Progenitor cell of endocrine pancreas (in vitro differentiated cells): ENCODE measurements at places on chromosomes 2 and 18.
A peak's percentile ranks its signal among the peaks of the same experiment; 100 is the strongest.

DNA sequence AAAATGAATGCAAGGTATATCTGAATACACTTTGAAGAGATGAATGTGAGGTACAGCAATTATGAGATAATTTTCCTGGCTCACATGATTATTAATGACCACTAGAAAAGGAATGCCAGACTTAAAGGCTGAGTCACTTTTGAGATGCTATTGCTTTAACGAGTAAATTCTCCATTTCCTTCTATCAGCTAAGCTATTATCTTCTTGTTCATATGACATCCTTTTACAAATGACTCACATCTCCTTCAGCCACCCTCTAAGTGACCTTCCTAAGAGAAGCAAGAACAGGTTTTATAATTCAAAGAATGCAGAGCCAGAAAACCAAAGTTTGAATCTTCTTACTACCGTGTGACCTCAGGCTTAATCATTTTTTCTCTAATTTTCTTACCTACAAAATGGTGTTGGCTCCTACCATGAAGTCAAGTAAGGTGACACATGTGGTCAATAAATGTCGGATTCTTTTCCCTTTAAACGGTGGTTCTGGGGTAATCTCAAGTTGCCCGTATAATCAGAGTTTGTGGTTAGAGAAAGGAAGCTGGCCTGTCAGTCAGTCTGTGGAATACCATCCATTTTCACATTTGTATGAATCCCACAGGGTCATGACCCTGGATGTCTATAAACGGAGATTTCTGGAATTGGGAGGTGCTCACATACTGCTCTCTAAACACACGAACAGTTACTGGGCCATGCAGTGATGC lies 184.0 kb upstream of the PID1 start:
- no peaks in the 10 kb centered on the region for H3K36me3 ChIP-seq
- H3K27ac ChIP-seq: no peak overlapping the region
- DNase-seq: no peak
- no peaks in the 10 kb centered on the region for H3K4me1 ChIP-seq
- H3K27me3 ChIP-seq: no peaks in the 10 kb centered on the region
- no peak overlapping the region for H3K4me3 ChIP-seq

- H3K27me3 ChIP-seq: peaks cover 6% of the 10 kb centered on the region
- H3K4me3 ChIP-seq: no peak overlapping the region
- peak overlapping the region; percentile 65 for H3K27ac ChIP-seq
- H3K4me1 ChIP-seq: peaks cover 4% of the 10 kb centered on the region
- no peaks in the 10 kb centered on the region for H3K36me3 ChIP-seq
These were observed 7.8 kb downstream of the COLEC11 start for GRCh38 chr2:3602553-3603339.

DNA sequence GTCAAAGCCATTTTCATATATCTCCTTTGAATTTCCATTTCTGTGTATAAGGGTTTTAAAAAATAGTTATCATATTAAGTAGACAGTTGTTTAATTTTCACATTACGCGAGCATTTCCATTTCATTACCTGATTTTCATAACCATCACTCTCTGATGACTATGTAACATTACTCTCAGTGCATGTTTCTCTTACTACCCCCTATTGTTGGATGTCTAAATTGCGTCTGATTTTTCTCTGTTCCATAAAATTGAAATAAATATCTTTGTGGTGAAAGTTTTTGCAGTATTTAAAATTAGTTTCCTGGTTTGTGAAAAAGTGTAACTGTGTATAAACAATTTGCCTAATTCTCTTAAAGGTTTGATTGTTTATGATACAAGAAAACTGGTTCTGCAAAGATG lies 123.8 kb downstream of the MYO1B start:
- H3K4me3 ChIP-seq: no peak overlapping the region
- peaks cover 32% of the 10 kb centered on the region for H3K36me3 ChIP-seq
- no peaks in the 10 kb centered on the region for H3K27me3 ChIP-seq
- DNase-seq: no peak

GRCh38 chr2:237540223-237540775 lies 26.1 kb upstream of the PRLH start:
- H3K36me3 ChIP-seq: no peaks in the 10 kb centered on the region
- DNase-seq: no peak
- H3K4me3 ChIP-seq: no peak overlapping the region
- peaks cover 9% of the 10 kb centered on the region for H3K4me1 ChIP-seq

GRCh38 chr2:176111846-176112374 lies 4.7 kb upstream of the HOXD10 start:
- H3K4me1 ChIP-seq: peaks cover 3% of the 10 kb centered on the region
- peaks cover 92% of the 10 kb centered on the region for H3K27me3 ChIP-seq
- H3K36me3 ChIP-seq: no peaks in the 10 kb centered on the region
- no peak for DNase-seq
- no peak overlapping the region for H3K27ac ChIP-seq
- no peak overlapping the region for H3K4me3 ChIP-seq

- no peaks in the 10 kb centered on the region for H3K36me3 ChIP-seq
- H3K4me1 ChIP-seq: no peaks in the 10 kb centered on the region
- peaks cover 11% of the 10 kb centered on the region for H3K27me3 ChIP-seq
- no peak for DNase-seq
- H3K4me3 ChIP-seq: no peak overlapping the region
- H3K27ac ChIP-seq: no peak overlapping the region
These were observed 154.5 kb downstream of the RPIA start for GRCh38 chr2:88845772-88846661.

GRCh38 chr2:209348433-209348832 lies 75.4 kb upstream of the MAP2 start:
- H3K36me3 ChIP-seq: no peaks in the 10 kb centered on the region
- no peak overlapping the region for H3K4me3 ChIP-seq
- H3K27ac ChIP-seq: no peak overlapping the region
- no peak for DNase-seq
- H3K27me3 ChIP-seq: no peaks in the 10 kb centered on the region

GRCh38 chr2:78353168-78353567 lies 672.3 kb upstream of the REG3G start:
- no peaks in the 10 kb centered on the region for H3K27me3 ChIP-seq
- H3K4me1 ChIP-seq: no peaks in the 10 kb centered on the region
- H3K36me3 ChIP-seq: no peaks in the 10 kb centered on the region
- H3K4me3 ChIP-seq: no peak overlapping the region
- DNase-seq: no peak

- H3K4me1 ChIP-seq: peaks cover 13% of the 10 kb centered on the region
- DNase-seq: no peak
- no peak overlapping the region for H3K4me3 ChIP-seq
- peaks cover 32% of the 10 kb centered on the region for H3K27me3 ChIP-seq
These were observed 9.7 kb downstream of the TNS1 start for GRCh38 chr2:217993138-217993537.

GRCh38 chr2:7010391-7011054 lies 93.3 kb downstream of the RNF144A start:
- no peaks in the 10 kb centered on the region for H3K27me3 ChIP-seq
- H3K27ac ChIP-seq: no peak overlapping the region
- no peak overlapping the region for H3K4me3 ChIP-seq
- DNase-seq: no peak

DNA sequence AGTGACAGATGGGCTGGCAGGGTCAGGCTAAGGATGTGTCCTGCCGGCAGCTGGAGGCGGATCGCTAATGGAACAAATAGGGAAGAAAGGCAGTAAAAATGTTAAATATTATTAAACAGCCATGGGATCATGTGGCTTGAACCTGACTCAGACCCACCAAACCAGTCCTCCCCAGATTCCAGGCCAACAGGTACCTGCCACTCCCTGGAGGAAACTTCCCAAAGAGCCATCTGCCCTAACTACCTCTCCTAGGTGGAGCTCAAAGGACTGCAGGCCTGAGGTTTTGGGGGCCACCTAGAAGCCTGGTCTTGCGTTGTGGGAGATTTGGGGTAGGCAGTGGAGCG lies 34.3 kb downstream of the CIB4 start:
- H3K4me1 ChIP-seq: peaks cover 39% of the 10 kb centered on the region
- H3K27ac ChIP-seq: peak overlapping the region; percentile 4
- no peak overlapping the region for H3K4me3 ChIP-seq
- peaks cover 5% of the 10 kb centered on the region for H3K27me3 ChIP-seq
- DNase-seq: no peak
